ENCODE measurements at places on chromosomes 7 and 10.

DNA sequence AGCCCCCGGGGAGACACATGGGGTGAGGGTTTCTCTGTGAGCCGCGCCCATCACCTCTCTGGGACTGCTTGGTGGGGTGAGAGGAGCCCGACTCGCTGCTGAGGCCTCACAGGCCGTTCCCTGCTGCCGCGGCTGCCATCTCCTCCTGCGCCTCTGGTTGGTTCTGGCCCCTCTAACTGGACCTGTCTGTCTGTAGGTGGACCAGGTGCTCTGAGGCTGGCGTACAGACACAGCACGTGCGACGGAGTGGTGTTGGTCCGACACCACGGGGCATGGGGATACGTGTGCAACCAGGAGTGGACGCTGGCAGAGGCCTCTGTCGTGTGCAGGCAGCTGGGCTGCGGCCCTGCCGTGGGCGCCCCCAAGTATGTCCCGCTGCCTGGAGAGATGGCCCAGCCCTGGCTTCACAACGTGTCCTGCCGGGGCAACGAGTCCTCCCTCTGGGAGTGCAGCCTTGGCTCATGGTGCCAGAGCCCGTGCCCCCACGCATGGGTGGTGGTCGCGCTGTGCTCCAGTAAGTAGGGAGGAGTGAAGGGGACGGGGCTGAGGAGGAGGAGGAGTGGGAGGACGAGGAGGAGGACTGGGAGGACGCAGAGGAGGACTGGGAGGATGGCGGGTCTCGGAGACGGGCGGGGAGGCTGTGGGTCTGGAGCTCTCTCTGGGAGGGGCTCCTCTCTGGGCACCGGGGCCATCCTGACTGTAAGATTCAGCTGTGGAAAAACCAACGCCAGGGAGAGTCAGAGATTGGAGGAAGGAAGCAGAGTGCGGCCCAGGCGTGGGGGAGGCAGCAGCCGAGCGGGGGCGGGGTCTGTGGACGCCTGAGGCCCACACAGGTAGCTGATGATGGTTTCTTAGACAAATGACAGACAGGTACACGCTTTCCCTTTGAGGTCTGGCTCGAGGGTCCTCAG lies 2.6 kb downstream of the SCART1 start:
- DNase-seq, result no peak

DNA sequence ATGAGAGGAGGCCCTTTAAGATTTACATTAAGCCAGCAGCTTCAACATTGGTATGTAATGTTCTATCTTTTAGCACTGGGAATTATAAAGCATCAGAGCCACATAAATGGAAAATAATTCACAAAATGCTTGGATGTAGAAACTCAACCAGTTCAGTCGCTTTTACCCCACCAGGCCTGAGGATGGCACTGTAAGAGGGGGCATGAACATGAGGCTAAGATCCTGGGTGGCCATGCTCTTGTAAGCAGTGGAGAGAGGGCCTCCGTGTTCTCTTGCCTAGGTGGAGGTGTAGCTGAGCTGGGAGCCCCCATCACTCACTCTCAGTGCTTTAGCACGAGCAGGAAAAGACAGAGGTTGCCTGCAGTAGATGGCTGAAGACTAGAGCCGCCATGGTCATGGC lies 238.8 kb downstream of the FANK1 start:
- no peak for DNase-seq

GRCh38 chr7:37180828-37181549 lies 267.7 kb downstream of the ELMO1 start:
- no peak for DNase-seq

DNA sequence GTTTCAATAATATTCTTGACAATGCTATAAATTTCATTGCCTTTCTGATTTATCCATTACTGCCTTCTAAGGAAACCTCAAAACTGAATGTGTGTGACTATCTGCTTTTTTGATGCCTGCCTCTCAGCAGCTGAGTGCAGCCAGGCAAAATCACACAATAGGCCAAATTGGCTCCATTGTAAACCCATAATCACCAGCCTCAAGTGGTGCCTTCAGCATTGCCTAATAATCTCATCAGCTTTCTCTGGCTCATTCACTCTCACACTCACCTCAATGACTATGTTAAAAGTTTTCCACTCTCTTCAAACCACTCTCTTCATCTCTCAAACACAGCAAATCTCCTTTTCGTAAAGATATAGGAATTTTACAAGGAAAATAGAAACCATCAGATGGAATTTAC lies 182.5 kb upstream of the COL1A2 start:
- DNase-seq, result no peak

GRCh38 chr7:36637417-36637816 lies 86.9 kb downstream of the AOAH start:
- DNase-seq, result no peak

GRCh38 chr10:48684792-48685623 lies at the start of gene WDFY4:
Gene WDFY4 (plus strand): TSS chr10:48684873. CDS start chr10:48709733, 24,860 bp downstream.
- no peak for DNase-seq

DNA sequence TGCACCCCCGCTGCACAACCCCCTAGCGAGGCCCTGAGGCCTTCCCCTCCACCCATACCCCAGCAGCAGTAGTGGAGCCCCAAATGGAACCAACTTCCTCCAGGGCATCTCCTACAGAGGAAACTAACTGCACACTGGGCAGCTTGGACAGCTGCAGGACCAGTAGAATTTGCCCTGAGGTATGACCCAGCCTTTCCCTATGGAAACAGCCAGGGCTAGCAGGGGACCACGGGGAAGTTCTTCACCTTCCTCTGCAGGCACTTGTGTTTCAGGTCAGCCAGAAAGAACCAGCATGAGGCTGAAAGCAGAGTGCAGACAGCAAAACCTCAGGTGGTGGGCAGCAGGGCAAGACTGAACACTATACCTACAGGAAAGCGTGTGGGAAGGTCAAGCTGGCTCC lies 5.7 kb upstream of the EEPD1 start:
- DNase-seq, result no peak

- no peak for DNase-seq
These were observed 102.0 kb upstream of the HDAC9 start for GRCh38 chr7:18393465-18394118.

DNA sequence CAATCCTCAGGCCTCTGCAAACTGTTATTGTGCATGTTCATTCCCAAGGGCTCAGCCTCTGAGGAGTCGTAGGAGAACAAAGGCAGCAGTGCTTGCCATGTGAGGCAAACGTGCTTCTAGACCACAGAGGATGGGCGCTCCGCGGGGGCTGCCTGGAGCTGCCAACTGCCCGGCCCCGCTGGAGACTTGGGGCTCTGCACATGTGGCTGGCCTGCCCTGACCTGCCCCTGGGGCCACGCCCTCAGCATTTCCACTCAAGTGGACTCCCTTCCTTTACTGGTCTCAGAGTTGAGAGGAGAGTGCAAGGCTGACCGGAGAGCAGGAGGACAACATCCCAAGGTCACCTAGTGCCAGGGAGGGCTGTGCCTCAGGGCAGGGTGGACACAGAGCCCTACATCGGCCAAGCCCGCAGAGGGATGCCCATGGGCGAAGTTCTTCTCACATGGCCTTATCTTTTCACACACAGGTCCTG lies 222.3 kb upstream of the ZNF32 start:
- DNase-seq, result no peak

GRCh38 chr10:124273141-124273540 lies 145.6 kb downstream of the OAT start:
- DNase-seq, result no peak

- no peak for DNase-seq
These were observed 240.8 kb downstream of the FGFR2 start for GRCh38 chr10:121357401-121357800.

GRCh38 chr10:70458329-70459060 lies 17.0 kb upstream of the NODAL start:
- no peak for DNase-seq

DNA sequence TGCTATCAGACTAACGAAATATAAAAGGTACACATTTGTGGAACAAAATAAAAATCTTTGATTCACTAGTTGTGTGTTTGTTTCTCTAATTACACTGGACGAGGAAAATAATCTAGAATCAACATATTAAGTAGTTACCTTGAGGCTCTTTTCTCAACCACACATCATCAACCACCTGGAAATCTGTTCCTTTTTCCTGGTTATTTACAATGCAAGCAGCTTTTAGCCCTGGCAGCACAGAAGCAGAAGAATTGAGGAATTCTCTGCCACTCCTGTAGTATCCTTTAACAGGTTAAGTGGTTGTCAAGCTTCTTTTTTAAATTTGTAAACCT lies 23.7 kb downstream of the NUP42 start:
- no peak for DNase-seq

DNA sequence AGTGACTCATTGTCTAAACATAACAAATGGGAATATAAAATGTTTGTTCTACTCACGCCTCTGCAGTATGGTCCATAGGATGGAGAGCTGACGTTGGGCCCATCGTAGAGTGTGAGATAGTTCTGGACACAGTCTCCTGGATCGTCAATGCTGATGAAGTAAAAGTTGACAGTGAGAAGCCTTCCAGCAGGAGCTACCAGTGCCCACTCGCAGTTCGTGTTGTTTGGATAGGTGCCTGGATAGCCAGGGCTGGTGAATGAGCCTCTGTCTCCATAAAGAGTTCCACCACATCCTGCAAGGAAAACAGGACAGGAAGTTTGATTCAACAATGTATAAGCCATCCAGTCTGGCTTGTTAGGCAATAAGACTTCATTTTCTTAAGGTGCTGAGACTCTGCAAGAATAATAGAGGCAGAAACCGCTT lies 79.6 kb downstream of the OR13A1 start:
- DNase-seq, result no peak

DNA sequence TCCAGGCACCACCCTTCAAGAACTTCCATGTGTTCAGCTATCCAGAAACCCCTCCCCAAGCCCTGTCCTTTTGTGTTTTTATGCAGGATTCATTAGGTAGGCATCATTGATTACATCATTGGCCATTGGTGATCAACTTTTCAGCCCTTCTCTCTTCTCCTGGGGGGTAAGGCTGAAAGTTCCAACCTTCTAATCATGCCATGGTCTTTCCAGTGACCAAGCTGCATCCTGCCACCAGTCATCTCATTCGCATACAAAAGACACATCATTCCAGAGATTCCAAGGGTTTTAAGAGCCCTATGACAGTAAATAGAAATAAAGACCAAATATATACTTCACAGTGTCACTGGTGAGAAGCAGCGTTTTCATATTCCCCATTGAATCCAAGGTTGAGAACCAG lies 48.2 kb downstream of the DNAJC12 start:
- DNase-seq, result no peak

- DNase-seq, result no peak
These were observed 23.7 kb downstream of the CAV1 start for GRCh38 chr7:116548506-116548905.

Measured in stimulated activated CD8-positive, alpha-beta memory T cell treated with anti-CD3 and anti-CD28 coated beads, Interleukin-15, amount 100 ng/mL, for 24 hours (primary cell).